ENCODE measurements at places on chromosomes 4 and X. TPM values are rescaled to one million over a fixed set of nuclear protein-coding genes. Genes with fewer than 3 reads are reported as not detected.

Gene SYTL5
- total RNA-seq = not detected

Gene SHROOM3
- 76.3 TPM for total RNA-seq

Gene CC2D2A
- total RNA-seq = 40.3 TPM

Gene MSX1
- total RNA-seq = 5.5 TPM

Gene XK
- total RNA-seq = 10.6 TPM

Gene MAMLD1
- 2.5 TPM for total RNA-seq

Gene RAB9B
- total RNA-seq = 13.6 TPM

Gene MAGEA12
- not detected for total RNA-seq

Gene TRIM60
- total RNA-seq = not detected

Gene DAPP1
- 1.2 TPM for total RNA-seq

Gene BTK
- total RNA-seq = 3.5 TPM

Gene BEX2
- 3.6 TPM for total RNA-seq

Gene JAKMIP1
- 1.2 TPM for total RNA-seq

Gene ACOX3
- 42.3 TPM for total RNA-seq

Gene TSPYL2
- 90.9 TPM for total RNA-seq

Gene ZMAT1
- total RNA-seq = 8.3 TPM

Gene FAM13A
- 25.0 TPM for total RNA-seq

Gene CENPVL1
- total RNA-seq = not detected

Gene SORBS2
- total RNA-seq = 1,625 TPM

Gene PAK3
- 0.58 TPM for total RNA-seq

Gene CLNK
- not detected for total RNA-seq

Gene FGFR3
- 1.2 TPM for total RNA-seq

Gene NAT8L
- 0.45 TPM for total RNA-seq

Gene FGA
- total RNA-seq = not detected

Gene ASB9
- total RNA-seq = 2.7 TPM

Gene POF1B
- total RNA-seq = 0.50 TPM

Gene POU3F4
- not detected for total RNA-seq

Gene ARSD
- 20.3 TPM for total RNA-seq

Gene TMEM150C
- 3.3 TPM for total RNA-seq

Gene SLC10A4
- total RNA-seq = 0.66 TPM

Gene SAGE1
- not detected for total RNA-seq

Gene PRKG2
- 11.2 TPM for total RNA-seq

Gene LRCH2
- 15.9 TPM for total RNA-seq

Gene CASK
- 23.0 TPM for total RNA-seq

Gene HPRT1
- total RNA-seq = 10.8 TPM

Gene PPBP
- not detected for total RNA-seq

Gene FDCSP
- not detected for total RNA-seq

Measured in esophagus muscularis mucosa (tissue), 4 donors.